ENCODE measurements at places on chromosomes 11 and 22.

DNA sequence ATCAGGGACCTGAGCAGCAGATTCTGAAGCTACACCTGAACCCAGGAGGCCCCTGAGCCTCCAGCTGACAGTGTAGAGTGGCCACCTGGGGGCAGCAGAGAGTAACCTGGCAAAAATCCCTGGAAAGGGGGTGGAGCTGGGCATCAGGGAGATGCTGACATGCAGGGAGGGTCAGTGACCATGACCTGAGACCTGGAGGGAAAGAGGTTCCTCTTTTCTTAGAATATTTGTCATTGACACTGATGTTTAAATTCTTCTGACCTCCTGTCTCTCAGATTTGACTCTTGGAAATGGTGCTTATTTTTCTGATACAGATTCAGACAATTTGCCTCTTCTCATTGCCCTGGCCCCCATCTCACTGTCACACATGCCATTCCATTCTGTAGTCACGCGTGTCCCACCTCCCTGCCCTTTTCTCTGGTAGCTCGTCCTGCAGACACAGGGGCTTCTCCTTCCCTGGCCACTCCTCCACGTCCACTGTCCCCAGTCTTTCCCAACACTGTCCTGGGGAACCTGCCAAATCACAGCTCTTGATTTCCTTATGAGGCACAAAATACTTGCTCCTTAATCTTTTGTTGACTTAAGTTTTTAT lies 117.2 kb upstream of the IGLL5 start:
- peak; percentile 64 for DNase-seq

DNA sequence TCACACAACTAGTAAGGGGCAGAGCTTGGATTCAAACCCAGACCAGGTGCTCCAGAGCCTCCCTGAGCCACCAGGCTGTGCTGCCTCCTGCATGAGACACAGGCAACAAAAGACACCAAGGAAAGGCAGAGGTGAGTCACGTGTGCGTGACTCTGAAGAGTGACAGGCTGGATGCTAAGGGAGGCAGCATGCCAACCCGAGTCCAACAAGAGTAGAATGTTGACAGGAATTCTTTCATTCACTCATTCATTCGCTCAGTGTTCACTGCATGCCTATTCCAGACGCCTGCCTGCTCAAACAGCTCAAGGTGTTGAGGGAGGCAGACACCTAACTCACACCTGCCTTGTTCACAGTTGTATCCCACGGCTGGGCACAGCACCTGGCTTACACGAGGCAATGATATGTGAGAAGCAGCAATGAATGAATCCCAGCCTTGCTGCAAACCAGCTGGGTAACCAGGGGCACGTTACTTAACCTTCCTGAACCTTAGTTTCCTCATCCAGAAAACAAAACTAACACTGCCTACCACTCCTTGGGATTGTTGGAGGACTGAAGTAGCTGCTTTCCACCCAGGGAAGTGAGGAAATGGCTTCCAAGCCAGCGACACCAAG lies 73.8 kb upstream of the ARFGAP3 start:
- no peak for DNase-seq

DNA sequence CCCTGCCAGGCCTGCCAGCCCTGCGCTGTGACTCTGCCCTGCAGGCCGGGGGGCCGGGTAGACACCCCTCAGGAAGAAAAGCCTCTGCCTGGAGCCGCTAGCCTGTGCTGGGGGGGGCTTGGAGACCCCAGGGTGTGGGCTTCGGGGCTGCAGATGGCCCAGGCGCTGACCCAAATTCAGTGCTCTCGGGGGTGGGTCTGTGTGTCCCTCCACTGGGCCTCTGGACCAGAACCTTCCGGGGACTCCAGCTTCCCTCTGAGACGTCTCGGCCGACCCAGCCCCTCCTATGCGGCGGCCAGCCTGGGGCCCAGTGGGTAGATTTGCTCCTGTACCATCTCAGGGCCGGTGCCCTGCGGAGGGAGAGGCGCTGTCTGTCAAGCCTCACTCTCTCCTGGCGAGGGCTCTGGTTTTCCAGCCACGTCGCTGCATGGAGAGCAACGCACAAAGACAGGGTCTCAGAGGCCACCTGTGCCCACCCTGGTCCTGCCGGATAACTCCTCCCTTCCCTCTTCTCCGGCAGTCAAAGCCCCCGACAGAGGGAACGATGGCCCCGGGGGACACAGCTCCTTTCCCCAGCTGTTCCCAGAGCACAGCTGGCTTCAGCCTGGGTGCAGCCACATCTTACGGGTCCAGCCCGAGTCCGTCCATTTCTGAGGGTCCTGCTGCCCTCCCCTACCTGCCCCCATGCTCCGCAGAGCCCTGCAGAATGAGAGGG lies 40.1 kb upstream of the TOLLIP start:
- no peak for DNase-seq

- DNase-seq: peak; percentile 57
Observed at GRCh38 chr11:124865902-124866851, 945 bp downstream of the ROBO3 start.

DNA sequence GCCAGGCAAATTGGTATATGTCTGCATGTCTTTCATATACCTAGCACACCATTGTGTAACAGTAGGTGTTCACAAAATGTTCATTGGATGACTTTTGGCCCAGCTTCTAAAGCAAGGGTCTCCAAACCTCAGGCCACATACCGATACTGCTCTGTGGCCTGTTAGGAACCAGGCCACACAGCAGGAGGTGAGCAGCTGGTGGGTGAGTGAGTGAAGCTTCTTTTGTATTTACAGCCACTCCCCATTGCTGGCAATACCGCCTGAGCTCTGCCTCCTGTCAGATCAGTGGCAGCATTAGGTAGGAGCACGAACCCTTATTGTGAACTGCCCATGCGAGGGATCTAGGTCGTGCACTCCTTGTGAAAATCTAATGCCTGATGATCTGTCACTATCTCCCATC lies 836.6 kb downstream of the NTM start:
- DNase-seq: no peak

- no peak for DNase-seq
Observed at GRCh38 chr11:32990481-32990880, 25.2 kb upstream of the DEPDC7 start.

DNA sequence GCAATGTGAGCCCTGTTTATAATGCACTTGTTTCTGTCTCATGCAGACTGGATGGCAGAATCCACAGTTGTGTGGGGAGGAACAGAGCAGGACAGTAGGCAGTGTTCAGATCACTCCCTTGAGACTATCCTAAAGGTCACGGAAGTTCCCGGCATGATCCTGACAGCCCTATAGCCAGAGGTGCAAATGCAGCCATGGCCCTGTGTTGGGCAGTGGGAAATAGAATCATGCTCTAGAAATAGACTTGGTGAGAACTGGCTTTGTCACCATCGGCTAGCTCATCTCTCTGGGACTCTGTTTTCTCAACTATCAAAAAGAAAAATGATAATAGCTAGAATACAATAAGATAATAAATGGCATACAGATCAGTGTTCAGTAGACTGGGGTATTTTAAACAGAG lies 123.2 kb downstream of the FEZ1 start:
- no peak for DNase-seq

- DNase-seq: no peak
Observed at GRCh38 chr22:24878969-24879368, 67.5 kb downstream of the LHFPL7 start.

- DNase-seq: no peak
Observed at GRCh38 chr22:17496841-17497240, 66.5 kb upstream of the SLC25A18 start.

- DNase-seq: no peak
Observed at GRCh38 chr11:112017538-112017937, 7.7 kb upstream of the DLAT start.

DNA sequence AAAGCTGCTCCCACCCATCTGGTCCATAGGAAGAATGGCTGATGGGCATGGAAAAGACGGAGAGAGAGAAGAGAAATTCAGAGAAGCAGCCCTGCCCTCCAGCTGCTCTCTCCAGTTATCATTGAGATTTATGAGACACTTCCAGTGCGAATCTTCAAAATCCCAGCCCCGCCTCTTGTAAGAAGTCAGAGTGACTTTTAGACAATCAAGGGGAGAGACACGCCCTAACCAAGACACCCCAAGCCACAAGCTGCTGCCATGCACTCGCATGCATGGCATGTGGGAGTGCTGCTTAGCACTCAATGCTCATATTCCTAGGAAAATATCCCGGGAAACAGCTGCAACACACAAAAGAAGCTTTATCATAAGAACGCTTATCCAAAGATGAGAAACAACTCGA lies 110.6 kb upstream of the BID start:
- DNase-seq: no peak

GRCh38 chr22:34414467-34415440 lies 494.5 kb upstream of the LARGE1 start:
- peak; percentile 81 for DNase-seq

DNA sequence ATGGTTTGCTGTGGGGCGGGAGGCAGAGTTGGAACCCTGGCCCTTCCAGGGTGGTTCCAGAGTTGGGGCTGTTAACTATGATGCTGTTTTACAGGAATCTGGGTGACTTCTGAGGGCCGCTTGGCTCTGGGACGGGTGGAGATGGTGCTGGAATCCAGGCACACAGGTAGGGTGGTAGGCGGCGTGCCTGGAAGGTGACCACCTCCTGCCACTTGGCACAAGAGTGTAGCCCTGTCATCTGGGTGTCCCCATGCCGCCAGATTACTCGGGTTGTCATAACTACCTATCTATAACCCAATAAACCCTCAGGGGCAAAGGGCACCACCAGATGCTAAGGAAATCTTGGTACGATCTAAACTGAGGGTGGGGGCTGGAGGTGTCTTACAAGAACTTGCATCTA lies 1.3 kb downstream of the CARS1 start:
- no peak for DNase-seq

GRCh38 chr22:19275104-19275503 lies 16.4 kb downstream of the CLTCL1 start:
- DNase-seq: no peak

DNA sequence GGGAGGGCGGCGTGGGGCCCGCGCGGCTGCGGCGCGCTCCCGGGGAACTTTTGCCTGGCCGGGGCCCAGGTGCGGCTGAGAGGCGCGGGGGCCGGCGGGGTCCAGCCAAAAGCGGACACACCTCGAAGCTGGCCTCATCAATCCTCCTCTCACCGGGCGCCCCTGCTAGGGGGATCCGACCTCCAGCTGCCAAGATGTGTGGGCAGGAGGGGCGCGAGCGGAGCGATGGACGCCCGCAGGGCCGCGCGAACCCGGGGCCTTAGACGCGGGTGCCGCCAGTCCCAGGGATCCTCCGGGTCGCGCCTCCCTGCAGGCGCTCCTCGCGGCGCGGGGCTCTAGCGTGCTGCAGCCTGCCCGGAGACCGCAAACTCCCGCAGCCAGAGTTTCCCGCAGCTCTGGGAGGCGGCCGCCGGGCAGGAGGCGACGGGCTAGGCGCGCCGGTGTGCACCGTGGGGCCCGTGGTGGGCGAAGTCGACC lies 785 bp downstream of the IGSF9B start:
- DNase-seq: no peak

All from hematopoietic multipotent progenitor cell treated with erythropoietin and hydrocortisone succinate and interleukin-3 and kit ligand, for 6 days (in vitro differentiated cells).